Pancreas (tissue), 10 donors: ENCODE measurements at places on chromosomes 5 and 9. TPM values are rescaled to one million over a fixed set of nuclear protein-coding genes. Genes with fewer than 3 reads are reported as not detected.
A peak's percentile ranks its signal among the peaks of the same experiment; 100 is the strongest.

DNA sequence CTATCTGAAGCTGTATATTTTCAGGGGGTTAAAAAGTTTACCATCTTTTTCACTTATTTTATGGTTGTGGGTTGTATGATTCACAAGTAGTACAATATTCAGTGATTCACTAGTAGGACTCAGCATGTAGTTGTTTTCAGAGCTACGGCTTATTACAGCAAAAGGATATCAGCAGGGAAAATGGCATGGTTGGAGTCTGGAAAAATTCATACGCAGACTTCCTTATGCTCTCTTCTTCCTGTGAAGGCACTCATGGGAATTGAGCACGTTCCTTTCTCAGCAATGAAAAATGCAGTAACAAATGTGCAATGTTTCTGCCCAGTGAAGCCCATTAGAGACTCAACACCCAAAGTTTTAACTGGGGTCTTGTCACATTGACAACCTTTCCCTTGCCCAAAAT lies 250.5 kb downstream of the KCNN2 start:
- DNase-seq, result no peak

DNA sequence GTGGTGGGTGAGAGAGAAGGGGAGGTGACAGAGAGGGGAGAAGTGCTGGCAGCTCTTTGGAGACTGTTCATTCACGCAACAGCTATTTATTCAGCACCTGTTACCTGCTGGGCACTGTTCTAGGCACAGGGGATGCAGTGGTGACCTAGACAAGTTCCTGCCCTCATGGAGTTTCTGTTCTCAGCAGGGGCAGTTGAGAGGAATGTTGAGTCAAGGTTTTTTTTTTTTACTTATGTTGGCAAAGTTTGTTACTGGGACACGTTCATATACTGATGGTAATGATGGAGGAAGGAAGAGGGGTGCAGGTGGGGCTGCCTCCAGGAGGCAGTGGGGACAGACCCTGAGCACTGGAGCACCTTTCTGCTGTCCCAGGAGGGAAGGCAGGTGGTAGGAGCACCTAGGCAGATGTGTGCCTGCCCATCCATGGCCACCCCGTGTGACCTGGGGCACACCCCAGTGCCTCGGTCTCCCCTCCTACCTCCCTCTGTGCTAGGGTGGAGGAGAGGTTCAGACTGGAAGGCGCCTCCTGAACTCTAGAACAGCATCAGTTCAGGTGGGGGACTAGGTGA lies 49.4 kb upstream of the SLC25A51 start:
- DNase-seq, result no peak

DNA sequence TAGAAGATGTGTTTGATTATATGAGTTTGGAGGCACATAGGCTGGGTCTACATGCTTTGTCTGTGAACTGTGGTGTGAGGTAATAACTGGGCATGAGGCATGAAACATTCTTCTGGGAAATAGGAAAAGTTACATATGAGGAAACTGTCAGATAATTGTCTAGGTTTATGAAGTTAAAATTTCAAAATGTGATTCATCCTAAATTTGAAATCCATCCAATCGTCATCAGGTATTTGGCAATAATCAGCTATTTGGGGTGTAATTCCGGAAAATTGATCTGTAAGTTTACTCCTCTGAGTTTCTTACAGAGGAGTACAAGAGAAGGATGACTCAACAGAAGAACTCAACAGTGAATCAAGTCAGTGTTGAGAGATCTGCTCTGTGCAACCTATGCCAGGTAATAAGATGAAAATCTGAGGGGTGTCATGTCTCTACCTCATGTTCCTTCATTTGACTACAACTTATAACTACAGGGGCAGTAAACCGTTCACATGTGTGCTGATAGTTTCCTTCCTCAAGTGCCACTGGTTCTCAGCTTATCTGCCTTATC lies 1171.6 kb upstream of the CDH18 start:
- DNase-seq, result no peak

- DNase-seq, result no peak
Observed at GRCh38 chr5:102018690-102019089, 277.4 kb downstream of the SLCO4C1 start.

GRCh38 chr5:94031631-94032030 lies 290.2 kb upstream of the POU5F2 start:
- no peak for DNase-seq

GRCh38 chr5:11494340-11494739 lies 409.9 kb downstream of the CTNND2 start:
- DNase-seq, result no peak

- DNase-seq, result no peak
Observed at GRCh38 chr5:127417528-127417927, 99.9 kb upstream of the PRRC1 start.

DNA sequence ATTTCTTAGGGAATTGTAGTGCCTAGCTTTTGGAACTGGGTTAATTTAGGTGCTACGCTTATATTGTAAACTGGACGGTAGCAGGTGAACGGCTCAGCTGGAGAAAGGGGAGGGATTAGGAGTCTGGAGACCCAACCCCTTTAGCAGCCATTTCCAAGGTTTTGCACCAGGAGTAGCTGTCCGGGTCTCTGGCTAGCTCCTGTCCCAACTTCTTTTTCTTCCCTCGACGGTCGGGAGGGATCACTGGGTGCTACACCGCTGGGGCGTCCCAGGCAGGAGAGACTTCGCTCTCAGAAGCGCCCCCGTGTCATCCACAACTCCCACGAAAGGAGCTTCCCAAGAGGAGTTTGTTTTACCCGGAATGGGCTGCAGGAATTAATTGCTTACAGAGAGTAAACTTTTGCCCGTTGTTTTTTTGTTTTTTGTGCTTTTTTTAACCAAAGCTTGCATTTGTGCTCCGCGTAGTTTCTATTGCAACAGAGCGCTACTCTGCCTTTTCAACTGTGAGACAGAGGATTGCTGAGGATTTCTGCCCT lies 1640.9 kb upstream of the C9orf72 start:
- DNase-seq, result no peak

DNA sequence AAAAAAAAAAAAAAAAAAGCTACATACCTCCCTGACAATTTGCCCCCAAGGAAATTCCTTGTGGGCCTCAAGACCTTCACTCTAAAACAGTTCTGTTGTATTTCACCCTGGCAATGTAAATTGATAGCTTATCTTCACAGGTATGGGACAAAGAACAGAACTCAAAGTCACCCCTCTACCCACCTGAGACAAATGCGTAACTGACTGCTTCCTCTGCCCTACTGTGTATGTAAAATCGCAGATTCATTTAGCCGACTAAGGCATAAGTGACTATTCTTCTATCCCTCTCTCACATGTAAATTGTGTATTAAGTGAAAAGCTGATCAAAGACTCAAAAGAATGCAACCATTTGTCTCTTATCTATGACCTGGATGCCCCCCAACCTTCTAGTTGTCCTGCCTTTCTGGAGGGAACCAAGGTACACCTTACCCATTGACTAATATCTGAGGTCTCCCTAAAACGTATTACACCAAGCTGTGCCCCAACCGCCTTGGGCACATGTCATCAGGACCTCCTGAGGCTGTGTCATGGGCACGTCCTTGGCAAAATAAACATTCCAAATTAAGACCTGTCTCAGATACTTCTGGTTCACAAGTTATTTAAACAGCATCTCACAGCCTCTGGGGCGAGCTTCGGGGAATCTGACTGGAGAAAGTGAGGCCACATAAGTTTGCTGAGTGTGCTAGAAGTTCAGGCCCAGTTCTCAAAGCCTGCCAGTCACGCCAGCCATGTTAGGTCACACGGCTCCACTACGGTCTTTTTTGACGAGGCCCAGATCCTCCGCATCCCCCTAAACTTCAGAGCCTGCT lies 954 bp downstream of the TBCA start:
- peak; percentile 15 for DNase-seq

- no peak for DNase-seq
Observed at GRCh38 chr9:17521100-17521855, 57.6 kb upstream of the SH3GL2 start.

DNA sequence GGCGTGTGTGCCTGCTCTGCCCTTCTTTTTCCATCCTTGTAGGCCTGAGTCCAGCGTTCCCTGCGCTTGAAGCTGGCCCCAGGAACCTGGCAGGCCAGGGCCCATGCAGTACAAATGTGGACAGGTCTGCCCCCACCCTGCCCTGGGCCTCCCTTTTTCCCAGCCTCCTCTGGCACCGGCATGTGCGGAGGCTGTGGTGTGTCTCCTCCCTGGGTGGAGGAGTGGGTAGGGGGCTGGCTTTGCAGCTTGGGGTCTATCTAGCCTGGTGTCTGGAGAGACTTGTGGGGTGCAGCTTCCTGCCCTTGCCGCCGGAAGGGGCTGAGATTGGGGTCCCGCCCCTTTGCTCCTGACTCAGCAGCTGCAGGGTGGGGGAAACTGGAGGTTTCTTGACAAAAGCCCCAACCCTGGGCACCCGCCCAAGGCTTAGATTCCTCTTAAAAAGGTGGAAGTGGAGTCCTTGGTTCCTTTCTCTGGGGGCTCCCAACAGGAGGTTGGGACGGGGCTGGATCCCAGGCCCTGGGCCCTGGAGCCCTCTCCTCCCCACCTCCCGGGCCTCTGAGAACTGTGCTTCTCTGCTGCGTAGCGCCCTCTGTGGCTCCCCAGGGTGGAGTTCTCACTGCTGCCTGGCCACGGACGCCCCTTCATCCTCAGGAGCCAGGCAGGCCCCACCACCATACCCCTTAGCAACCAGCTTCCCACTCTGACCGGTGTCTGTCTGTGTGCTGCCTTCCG lies 18.0 kb downstream of the RXRA start:
- DNase-seq, result no peak

Gene IL4
- not detected for polyA plus RNA-seq
